NCI-H1417 (cell line): ENCODE measurements at places on chromosomes 3 and 15.
A peak's percentile ranks its signal among the peaks of the same experiment; 100 is the strongest.

DNA sequence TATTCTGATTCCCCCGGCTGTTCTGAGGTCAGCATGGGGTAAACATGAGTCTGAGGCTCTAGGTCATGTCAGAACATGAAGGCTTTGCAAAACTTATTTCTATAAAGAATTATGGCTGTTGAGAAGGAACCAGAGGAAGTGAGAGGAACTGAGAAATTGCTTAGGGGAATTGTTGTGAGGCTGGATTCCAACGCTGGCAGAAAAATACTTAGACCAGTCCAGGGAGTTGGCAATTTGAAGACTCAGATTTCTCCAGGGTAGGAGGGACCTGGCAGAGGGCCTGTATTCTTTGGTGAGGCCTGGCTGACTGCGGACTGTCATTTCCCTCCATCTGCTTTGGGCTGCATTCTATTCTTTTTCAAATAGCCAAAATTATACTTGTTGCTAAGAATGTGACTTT is 155.5 kb downstream of the PLD1 start:
- DNase-seq: no peak

GRCh38 chr3:16113704-16114103 is 60.8 kb upstream of the GALNT15 start:
- no peak for DNase-seq

DNA sequence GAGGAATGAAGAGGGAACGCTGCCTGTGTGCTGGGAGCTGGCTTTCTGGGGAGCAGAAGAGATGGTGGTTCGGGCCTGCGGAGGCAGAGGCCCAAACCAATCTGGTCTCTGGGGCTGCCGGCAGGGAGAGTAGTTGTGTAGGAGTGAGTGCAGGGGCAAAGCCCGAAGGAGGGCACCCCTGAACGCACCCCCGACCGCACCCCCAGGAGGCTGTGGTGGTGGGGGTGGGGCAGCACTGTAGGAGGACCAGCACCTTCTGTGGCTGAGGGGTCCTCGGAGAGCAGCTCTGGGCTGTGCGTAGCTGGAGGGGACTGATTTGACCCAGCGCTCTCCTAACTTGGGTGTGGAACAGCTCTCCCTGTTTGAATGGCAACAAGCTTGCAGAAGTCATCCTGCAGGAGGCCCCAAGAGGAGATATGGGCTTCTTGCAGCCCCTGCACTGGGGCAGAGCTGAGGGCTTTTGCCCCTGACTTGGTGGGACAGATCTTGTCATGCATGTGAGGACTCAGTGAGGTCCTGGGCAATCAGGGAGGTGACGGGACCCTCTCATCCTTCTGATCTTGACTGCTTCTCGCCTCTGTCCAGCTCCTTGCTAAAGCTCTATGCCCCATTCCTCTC is 26.1 kb downstream of the C15orf39 start:
- no peak for DNase-seq

DNA sequence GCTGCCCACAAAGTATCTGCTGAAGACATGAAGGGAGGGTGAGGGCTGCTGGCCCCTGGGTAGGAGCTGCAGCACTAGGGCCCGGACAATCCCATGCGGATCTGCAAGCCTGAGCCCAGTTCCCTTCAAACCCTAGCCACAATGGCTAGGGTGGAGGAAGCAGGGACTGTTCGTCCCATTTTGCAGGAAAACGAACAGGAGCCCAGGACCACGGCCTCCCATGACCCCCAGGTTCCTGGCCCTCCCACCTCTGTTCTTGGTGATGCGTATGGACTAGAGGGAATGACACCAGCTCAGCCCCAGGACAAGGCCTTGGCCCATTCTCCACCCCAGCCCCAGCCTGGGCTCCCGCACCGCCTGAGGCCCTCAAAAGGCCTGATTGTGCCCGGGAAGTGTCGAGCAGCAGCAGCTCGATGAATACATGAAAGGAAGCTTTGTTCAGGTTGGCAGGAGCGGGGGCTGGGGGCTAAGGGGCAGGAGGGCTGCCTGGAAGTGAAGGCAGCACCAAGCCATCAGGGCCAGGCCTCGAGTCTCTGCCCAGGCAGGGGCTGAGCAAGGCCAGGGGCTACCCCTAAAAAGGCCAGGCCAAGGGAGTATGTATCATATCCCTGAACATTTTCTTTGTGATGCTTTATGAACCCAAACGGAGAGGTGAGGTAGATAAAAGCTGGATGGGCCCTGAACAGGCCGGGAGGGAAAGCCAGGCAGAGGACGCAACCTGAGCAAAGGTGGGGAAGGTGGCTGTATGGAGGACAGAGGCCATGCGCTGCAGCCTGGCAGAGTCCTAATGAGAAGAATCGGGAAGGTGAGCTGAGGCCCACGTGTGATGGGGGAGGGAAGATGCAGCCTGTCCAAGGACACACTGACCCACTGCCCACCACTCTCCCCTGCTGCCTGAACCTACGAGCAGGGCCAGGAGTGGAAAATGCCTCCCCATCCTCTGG is 12.2 kb downstream of the SEMA7A start:
- DNase-seq: no peak

DNA sequence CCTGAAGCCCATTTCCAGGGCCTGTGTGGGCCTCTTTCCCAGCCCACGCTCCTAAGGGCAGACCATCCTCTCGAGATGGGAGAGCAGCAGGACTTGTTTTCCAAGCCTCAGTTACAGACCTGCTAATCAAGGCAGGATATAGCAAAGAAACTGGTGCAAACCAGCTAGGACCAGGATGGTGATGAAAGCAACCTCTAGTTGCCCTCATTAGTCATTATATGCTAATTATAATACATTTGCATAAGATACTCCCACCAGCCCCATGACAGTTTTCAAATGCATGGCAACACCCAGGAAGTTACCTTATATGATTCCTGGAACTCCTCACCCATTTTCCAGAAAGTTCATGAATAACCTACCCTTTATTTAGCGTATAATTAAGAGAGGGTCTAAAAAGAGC is 34.4 kb upstream of the TRH start:
- no peak for DNase-seq

GRCh38 chr3:7205962-7206361 is 345.0 kb downstream of the GRM7 start:
- no peak for DNase-seq

- DNase-seq: no peak
Observed at GRCh38 chr15:95499397-95499796, 831.1 kb upstream of the NR2F2 start.

GRCh38 chr3:177150218-177150916 is 46.9 kb downstream of the TBL1XR1 start:
- DNase-seq: no peak

GRCh38 chr3:111584744-111585143 is 10.4 kb downstream of the ZBED2 start:
- DNase-seq: no peak

DNA sequence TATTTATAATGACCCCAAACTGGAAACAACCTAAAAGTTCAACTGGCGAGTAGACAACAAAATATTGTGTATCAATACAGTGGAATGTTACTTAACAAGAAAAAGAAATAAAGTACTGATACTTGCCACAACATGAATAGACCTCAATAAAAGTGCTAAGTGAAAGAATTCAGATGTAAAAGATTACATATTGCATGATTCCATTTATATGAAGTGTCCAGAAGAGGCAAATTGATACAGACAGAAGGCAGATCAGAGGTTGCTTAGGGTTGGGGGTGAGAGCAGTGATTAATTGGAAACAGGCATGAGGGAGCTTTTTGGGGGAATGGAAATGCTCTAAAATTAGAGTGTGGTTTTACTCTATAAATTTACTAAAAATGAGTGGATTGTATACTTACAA is 183.3 kb downstream of the SATB1 start:
- no peak for DNase-seq

DNA sequence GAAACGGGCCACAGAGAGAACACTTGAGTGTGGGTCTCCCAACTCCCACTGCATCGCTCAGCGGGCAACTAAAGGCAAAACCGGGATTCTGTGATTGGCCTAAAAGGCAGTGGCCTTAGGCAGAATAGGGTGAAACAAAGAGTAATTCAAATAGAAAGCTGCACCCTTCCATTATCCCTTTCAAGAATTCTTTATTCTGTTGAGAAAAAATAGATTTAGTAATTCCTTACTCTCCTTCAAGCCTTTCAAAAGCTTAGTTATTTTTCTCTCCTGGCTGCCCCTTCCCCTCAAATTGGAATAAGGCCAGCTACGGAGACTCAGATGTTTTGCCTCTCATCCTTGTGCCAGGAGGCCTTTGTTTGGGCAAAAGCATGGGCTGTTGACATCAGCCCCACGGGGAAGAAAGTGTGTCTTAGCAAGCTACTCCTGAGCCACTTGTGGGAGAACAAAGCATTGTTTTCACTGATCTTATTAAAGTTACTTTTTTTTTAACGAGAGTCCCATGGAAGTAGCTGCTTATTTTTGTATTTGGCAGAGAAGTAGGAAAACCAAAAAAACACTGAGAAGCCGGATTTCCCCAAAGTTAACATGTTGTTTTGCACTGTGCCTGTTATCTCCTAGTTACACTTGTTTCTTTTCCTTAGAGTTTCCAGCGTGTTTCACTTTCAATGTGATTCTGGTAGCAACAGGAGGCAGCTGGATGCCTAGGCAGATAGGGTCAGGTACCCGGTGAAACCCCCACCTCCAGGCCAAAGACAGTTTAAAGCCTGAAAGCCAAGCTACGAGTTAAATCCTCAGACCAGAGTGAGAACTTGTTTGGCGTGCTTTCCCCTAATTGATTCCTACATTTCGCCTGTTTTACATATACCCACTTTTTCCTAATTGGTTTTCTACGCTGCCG is 2.2 kb downstream of the ST6GAL1 start:
- DNase-seq: peak; percentile 59

GRCh38 chr3:188780193-188781147 is 391.3 kb upstream of the TPRG1 start:
- DNase-seq: no peak

DNA sequence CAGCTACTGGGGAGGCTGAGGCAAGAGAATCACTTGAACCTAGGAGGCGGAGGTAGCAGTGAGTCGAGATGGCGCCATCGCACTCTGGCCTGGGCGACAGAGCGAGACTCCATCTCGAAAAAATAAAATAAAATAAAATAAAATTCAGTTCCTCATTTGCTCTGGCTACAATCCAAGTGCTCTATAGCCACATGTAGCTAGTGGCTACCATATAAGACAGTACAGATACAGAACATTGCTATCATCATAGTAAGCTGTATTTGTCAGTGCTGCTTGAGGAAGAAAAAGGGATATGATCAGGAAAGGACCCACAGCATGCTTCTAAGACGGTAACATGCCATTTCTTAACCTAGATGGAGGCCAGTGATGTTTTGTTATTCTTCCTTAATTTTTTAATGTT is 88.7 kb upstream of the CDAN1 start:
- no peak for DNase-seq

DNA sequence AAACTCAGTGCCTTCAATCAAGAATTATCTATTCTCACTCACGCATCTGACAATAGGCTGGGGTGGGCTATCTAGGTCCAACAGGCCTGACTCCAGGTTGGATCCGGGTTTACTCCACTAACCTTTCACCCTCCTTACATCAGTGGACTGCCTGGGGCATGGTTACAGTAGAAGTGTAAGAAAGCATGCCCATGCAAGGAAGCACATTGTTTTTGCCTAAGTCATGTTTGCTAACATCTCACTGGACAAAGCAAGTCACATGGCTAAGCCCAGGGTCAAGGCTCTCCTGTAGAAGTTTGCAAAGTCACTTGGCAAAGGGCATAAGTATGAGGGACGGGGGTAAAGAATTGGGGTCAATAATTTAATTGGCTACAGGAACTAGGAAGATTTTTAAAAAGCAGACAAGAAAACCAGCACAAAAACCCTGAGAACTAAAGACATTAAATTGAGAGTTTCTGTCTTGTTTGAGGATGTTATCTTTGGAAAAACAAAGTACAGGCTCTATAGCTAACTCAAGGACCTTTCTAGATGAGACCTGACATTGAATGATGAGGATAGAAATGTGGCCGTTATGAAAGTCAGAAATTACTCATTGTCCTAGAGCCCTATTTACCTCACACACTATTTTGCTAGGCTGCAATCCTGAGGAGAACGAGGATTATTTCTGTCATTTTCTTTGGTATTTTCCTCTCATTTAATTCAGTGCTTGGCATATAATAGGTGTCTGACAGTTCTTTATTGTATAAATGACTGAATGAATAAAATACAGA is 214.2 kb downstream of the IL20RB start:
- no peak for DNase-seq

DNA sequence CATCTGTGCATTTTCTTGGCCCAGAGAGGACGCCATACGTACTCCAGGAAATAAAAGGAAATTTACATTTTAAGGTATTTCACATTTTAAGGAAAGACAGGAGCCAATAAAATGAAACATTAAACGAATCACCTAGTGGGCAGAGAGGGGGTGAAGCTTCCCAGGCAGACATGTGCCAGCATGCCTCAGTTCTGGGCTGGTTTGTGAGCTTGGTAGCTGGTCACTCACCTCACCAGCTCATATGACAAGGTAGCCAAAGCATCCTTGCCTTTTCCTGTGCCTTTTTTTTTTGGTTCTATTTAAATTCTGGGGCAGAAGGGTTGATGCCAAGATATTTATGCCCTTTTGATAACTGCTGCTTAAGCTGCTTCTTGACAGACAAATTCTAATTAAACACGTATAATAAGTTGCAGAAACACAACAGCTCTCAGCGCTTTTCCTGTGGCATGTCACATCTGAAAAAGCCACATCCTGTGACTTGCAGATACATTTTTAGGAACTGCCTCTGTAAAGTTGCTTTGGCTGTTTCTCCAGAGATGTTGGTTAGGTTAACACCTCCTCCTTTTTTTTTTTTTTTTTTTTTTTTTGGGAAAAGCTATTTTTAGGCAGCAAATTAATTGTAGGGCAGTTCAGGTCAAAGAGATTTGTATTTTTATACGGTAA is 218.6 kb downstream of the PDCD6IP start:
- DNase-seq: no peak

DNA sequence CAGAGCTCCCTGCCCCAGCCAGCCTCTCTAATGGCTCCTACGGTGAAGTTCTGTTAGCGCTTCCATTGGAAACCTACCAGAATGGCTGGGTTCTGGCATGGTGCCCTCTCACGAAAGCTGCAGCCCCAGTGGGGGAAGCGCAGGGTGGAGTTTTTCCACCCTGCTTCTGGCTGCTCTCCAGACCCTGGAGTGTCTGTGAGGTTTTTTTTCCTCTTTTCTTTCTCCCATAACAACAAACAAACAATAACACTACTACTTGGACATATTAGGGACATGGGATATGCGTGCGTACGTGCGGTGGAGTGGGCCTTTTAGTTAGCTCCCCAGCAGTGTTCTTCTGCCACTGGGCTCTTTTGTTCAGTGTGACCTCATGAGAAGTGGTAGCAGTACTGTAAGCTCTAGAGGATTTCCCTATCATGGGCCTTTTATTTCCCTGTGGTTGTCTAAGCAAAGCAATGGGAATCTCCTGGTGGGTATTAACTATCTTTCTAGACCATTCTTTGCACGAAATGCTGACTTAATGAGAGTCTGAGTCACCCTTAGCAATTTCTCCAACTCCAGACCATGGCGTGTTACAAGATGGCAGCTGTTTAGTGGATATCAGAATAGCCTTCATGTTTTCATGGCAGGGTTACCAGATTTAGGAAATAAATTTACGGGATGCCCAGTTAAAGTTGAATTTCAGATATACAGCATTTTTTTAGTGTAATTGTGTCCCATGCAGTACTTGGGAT is 161.9 kb downstream of the FNDC3B start:
- no peak for DNase-seq

GRCh38 chr3:114827495-114827894 is 319.6 kb downstream of the ZBTB20 start:
- peak; percentile 61 for DNase-seq
